Right ventricle myocardium superior (tissue), 1 donor: ENCODE measurements at places on chromosomes 12 and 14. TPM values are rescaled to one million over a fixed set of nuclear protein-coding genes. Genes with fewer than 3 reads are reported as not detected.

C12orf42 gene
- 0.22 TPM for total RNA-seq

LMNTD1 gene
- total RNA-seq = not detected

TGFB3 gene
- 20.7 TPM for total RNA-seq

ANKS1B gene
- 1.2 TPM for total RNA-seq

DAO gene
- total RNA-seq = not detected

RGS6 gene
- 26.1 TPM for total RNA-seq

UBR7 gene
- 16.1 TPM for total RNA-seq

MED13L gene
- total RNA-seq = 57.7 TPM

TCTN2 gene
- 3.3 TPM for total RNA-seq

CAPS2 gene
- 14.4 TPM for total RNA-seq

SMAGP gene
- total RNA-seq = 2.8 TPM

ZNF891 gene
- total RNA-seq = 1.0 TPM
